ENCODE measurements at places on chromosomes 5 and 9. TPM values are rescaled to one million over a fixed set of nuclear protein-coding genes. Genes with fewer than 3 reads are reported as not detected.

The REEP2 gene
- 31.4 TPM for total RNA-seq

The LCN15 gene
- total RNA-seq: not detected

The GDNF gene
- not detected for total RNA-seq

The STPG3 gene
- not detected for total RNA-seq

The RALGPS1 gene
- 2.0 TPM for total RNA-seq

The INPP5E gene
- 6.6 TPM for total RNA-seq

The ESM1 gene
- 6.6 TPM for total RNA-seq

The CCNO gene
- total RNA-seq: not detected

The SLC36A2 gene
- not detected for total RNA-seq

The NR5A1 gene
- total RNA-seq: not detected

The ENTREP1 gene
- total RNA-seq: not detected

The TXNDC8 gene
- not detected for total RNA-seq

The PCA3 gene
- total RNA-seq: not detected

The ADGRD2 gene
- not detected for total RNA-seq

The SKP2 gene
- total RNA-seq: 28.2 TPM

The RNF20 gene
- total RNA-seq: 18.3 TPM

The CFAP77 gene
- not detected for total RNA-seq

The PCDHGA4 gene
- total RNA-seq: 2.1 TPM

The GRM6 gene
- not detected for total RNA-seq

The CCDC152 gene
- 1.4 TPM for total RNA-seq

The ORM2 gene
- not detected for total RNA-seq

The FOXD4 gene
- not detected for total RNA-seq

The PCDHB13 gene
- total RNA-seq: not detected

The CD72 gene
- 0.35 TPM for total RNA-seq

All from myometrial cell (primary cell).